ENCODE measurements at places on chromosomes 7 and 10.

DNA sequence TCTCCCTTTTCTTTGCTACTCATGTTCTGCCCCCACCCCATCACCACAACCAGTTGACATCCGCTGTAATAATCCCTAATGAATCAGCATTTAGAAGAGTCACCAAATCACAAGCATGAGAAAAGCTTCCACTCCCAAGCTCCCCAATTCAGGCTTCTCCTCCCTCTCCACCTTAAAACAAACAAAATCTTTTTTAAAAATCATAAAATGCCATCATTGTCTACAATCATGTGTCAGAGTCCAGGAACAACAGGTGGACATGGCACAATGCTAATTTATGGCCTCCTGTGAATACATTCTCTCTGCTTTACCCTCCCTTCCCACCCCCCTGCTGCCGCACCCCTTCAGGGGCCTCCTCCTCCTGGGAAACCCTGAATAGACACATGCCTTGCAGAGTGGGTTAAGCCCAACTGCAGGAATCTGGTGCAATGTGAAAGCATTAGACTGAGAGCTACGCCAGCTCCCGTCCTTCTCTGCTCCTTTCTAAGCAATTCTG is 3.7 kb downstream of the LRRC4 start:
- no peak for DNase-seq

DNA sequence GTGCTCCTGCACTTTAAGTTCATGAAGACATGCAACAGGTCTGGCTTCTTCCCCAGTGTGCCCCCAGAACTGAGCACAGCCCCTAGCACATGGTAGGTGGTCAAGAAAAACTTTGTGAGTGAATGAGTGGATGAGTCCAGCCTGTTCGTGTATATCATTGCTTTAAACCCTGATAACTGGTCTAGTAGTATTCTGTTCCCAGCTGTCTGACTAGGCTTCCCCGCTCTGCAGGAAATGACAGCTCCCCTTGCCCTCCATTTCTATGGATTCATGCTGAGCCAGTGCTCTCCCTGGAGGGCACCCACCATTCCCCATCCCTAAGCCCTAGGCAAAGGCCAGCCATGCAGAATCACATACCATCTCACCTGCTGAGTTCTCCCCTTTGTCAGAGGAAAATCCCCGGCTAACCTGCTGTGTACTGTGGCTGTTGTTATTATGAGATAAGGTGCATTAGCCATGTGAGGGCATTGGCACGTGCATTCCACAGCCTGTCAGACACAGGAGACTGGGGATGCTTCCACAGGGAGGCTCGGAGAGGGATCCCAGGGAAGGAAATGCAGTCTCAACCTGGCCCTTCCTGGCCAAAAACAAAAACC is 698.9 kb downstream of the GRID1 start:
- no peak for DNase-seq

DNA sequence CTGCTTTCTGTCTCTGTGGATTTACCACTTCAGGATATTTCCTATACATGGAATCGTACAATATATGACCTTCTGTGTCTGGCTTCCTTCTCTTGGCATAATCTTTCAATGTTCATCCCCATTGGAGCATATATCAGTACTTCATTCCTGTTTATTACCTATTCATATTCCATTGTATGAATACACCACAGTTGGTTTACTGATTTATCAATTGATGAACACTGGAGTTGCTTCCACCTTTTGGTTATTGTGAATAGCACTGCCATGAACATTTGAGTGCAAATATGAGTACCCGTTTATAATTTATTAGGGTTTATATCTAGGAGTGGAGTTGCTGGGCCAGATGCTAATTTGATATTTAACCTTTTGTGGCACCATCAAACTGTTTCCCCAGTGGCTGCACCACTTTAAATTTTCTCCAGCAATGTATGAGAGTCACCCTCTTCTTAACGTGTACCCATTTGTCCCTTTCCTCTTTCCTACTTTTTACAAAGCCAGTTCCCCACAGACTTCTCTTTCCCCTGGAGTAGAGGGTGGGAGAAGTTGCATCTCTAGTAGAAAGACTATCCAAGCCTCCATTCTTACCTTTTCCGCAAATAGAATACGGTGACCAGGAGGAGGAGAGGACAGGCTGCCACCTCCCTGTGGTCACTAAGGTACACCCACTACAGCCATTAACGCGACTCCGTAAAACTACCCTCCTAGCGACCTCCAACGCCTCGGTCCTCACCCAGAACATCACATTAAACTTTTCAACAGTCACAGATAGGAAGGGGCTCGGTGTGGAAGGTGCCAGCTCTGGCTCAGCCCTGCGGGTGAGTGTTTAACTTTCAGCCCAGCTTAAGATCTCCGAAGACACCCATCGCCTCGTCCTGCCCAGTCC is 25.6 kb downstream of the SCD start:
- DNase-seq: peak; percentile 70

GRCh38 chr10:47277352-47278151 is 22.4 kb upstream of the GDF10 start:
- no peak for DNase-seq

GRCh38 chr10:28263136-28263857 is 39.6 kb downstream of the MPP7 start:
- DNase-seq: no peak

GRCh38 chr10:43212043-43212721 is 54.7 kb downstream of the RASGEF1A start:
- no peak for DNase-seq

GRCh38 chr7:137839903-137840779 is 6.6 kb downstream of the DGKI start:
- DNase-seq: no peak

All from HT-29 (cell line).